ENCODE measurements at places on chromosomes 11 and 22. TPM values are rescaled to one million over a fixed set of nuclear protein-coding genes. Genes with fewer than 3 reads are reported as not detected.

The OR52A1 gene
- not detected for polyA plus RNA-seq

DNA sequence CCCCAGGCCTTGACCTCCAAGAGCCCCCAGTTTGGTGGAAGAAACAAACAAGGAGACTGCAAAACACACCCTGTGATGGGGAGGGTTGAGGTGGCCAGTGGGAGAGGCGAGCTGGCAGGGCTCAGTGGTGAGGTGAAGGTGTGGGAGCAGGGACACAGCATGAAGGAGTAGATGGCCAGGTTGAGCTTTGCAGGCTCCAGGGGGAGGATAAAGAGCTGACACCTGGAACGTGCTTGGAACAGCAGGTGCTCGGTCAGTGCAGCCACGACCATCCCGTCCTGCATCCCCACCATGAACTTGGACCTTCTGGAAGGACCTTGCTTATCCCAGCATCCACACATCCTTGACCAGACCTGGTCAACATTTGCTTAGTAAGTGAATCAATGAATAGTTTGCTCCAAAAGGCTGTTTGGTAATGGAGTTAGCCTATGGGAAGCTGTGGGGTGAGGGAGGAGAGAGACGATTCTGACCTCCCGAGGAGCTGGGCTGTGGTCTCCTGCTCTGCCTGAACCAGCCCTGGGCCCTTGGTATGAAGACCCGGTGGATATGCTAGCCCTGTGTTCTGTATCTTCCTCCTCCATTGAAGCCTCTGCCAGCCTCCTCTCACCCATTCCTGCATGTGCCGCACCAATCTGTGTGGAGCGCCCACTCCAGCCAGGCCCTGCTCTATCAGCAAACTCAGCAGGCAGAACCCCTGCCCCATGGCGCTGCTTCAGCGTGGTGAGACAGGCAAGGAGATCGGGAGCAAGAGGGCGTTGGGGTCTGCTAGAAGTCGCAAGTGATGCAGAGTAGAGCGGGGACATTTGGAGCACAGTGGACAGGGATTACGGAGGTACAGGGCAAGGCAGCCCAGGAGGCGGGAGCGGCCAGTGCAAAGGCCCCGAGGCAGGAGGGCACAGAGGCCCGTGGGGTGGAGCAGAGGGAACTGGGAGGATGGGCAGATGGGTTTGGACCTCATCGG lies 9.9 kb downstream of the LINC01488 start:
- no peaks in the 10 kb centered on the region for H3K36me3 ChIP-seq
- no peak overlapping the region for H3K27ac ChIP-seq
- H3K4me3 ChIP-seq, result no peak overlapping the region
- peaks cover 45% of the 10 kb centered on the region for H3K27me3 ChIP-seq
- no peak for DNase-seq
- no peaks in the 10 kb centered on the region for H3K4me1 ChIP-seq

The RIMBP3B gene
- polyA plus RNA-seq, result 0.18 TPM

DNA sequence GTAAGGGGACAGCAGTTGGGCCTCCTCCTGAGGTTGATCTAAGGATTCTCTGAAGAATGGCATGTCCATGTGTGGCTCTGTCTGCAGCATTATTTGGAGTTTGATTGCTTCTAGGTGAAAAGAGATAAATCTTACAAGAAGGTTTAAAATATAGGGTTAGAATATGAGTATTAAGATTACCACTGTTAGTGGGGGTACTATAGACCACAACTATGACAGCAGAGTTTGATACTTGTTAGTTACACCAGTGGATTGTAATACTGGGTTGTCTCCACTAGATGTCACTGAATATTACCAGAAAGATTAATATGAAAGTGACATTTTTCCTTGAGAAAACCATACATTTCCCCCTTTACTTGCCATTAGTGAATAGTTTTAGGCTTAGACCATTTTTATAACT lies 47.9 kb downstream of the ZNF280B start:
- no peak overlapping the region for H3K4me3 ChIP-seq
- no peaks in the 10 kb centered on the region for H3K36me3 ChIP-seq
- no peak for DNase-seq
- no peaks in the 10 kb centered on the region for H3K27me3 ChIP-seq

DNA sequence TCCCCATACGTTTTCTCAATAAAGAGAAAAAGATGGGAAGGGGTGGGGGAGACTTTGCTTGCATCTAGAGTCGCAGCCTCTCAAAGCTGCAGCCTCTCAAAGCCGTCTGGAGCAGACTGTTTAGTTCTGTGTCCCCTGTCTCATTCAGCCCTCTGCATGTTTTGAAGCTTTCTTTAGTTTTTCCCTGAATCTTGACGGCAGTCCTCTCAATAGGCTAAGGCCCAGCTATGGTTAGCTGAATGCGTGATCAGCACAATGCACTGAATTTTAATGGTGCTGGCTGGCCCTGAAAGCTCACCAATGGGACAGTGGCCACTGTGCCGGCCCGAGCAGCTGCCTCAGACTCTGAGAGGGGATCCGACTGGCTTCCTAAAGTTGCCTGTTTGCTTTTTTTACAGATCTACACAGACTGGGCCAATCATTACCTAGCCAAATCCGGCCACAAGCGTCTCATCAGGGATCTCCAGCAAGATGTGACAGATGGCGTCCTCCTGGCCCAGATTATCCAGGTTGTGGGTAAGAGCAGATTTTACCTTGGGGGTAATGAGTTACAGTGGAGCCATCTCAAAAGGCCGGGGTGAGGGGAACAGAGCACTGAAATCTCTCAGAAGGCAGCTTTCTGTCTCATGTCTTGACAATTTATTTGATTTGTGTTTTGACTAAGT lies 119.6 kb downstream of the NAV2 start:
- H3K27ac ChIP-seq, result no peak overlapping the region
- no peak overlapping the region for H3K4me3 ChIP-seq
- no peak for DNase-seq
- no peaks in the 10 kb centered on the region for H3K4me1 ChIP-seq
- H3K36me3 ChIP-seq, result peaks cover 3% of the 10 kb centered on the region

DNA sequence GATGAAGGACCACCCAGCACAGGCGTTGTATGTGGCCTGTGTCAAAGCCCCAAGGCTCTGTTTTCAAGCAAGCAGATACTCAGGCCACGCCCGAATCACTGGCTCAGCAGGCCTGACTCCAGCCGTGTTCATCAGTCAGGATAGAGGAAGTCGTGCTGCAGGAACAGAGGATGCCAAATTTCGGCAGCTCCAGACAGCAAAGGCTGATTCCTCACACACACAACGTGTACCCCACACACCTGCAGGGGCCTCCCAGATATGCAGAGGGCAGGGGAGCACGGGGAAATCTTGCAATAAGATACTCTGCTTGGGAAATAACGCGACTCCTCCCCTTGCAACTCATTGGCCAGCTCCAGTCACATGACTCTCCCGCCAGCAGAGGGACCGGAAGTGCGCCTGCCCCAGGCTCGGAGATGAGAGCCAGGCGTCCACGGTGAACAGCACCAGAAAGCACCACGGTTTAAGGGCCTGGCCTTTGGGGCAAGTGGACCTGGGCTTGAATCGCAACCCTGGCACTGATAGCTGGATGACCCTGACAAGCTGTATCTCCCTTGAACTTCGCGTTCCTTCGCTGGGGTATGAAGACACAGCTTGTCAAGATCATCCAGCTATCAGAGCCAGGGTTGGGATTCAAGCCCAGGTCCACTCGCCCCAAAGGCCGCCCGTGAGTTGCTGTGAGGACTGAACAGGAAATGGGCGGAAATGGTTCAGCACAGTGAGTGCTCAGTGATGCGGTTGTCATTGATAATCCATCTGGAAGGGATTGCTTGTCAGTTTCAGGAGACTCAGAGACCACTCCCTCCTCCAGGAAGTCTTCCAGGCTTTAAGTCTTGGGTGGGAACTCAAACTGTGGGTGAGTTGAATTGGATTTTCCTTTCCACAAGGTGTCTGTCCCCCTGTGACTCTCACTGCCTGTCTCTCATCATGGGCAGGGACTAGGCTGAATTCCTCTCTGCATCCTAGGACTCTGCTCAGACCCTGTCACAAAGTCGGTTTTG lies 88.5 kb downstream of the MYEOV start:
- no peaks in the 10 kb centered on the region for H3K27me3 ChIP-seq
- H3K4me1 ChIP-seq, result no peaks in the 10 kb centered on the region
- H3K4me3 ChIP-seq, result peak overlapping the region; percentile 16
- H3K27ac ChIP-seq, result no peak overlapping the region
- no peak for DNase-seq

The MAPK8IP2 gene
- polyA plus RNA-seq, result 0.04 TPM

- no peak for DNase-seq
- no peaks in the 10 kb centered on the region for H3K4me1 ChIP-seq
- no peak overlapping the region for H3K27ac ChIP-seq
- H3K27me3 ChIP-seq, result peaks cover 9% of the 10 kb centered on the region
- no peaks in the 10 kb centered on the region for H3K36me3 ChIP-seq
- H3K4me3 ChIP-seq, result no peak overlapping the region
Observed at GRCh38 chr11:113113801-113114704, 152.8 kb downstream of the NCAM1 start.

DNA sequence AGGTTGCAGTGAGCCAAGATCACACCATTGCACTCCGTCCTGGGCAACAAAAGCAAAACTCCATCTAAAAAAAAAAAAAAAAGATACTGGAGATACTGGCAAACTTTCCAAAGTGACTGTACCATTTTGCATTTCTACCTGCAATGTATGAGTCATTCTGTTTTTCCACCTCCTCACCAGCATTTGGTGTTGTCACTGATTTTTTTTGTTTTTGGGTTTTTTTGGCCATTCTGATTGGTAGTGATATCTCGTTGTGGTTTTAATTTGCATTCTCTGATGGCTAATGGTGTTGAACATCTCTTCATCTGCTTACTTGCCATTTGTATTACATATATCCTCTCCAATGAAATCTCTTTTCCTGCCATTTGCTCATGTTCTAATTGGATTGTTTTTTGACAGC lies 12.0 kb upstream of the RBX1 start:
- H3K27ac ChIP-seq, result no peak overlapping the region
- peaks cover 9% of the 10 kb centered on the region for H3K4me1 ChIP-seq
- H3K27me3 ChIP-seq, result no peaks in the 10 kb centered on the region
- DNase-seq, result no peak
- H3K36me3 ChIP-seq, result no peaks in the 10 kb centered on the region

- H3K4me3 ChIP-seq, result no peak overlapping the region
- H3K27ac ChIP-seq, result no peak overlapping the region
- no peaks in the 10 kb centered on the region for H3K36me3 ChIP-seq
- H3K4me1 ChIP-seq, result peaks cover 34% of the 10 kb centered on the region
- no peak for DNase-seq
- H3K27me3 ChIP-seq, result no peaks in the 10 kb centered on the region
Observed at GRCh38 chr22:46042786-46043185, 65.8 kb upstream of the WNT7B start.

DNA sequence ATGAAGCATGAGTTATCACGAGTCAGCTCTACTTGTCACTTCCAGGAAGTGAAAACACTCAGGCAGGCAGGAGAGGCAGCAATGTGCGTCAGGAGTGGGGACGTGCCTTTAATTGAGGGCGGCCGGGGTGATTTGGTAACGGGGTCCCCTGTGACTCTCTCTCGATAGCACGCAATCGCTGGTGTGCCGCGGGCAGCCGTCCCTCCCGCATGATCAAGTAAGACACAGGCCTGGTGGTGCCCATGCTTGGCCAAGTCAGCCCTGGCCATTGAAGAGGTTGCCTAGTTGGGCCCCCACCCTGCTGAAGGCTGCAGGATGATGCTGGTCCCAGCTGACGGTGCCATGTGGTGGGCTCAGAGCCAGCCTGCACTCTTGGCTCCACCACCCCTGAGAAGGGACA lies 29.7 kb downstream of the CACNG2 start:
- H3K27ac ChIP-seq, result no peak overlapping the region
- peaks cover 21% of the 10 kb centered on the region for H3K27me3 ChIP-seq

DNA sequence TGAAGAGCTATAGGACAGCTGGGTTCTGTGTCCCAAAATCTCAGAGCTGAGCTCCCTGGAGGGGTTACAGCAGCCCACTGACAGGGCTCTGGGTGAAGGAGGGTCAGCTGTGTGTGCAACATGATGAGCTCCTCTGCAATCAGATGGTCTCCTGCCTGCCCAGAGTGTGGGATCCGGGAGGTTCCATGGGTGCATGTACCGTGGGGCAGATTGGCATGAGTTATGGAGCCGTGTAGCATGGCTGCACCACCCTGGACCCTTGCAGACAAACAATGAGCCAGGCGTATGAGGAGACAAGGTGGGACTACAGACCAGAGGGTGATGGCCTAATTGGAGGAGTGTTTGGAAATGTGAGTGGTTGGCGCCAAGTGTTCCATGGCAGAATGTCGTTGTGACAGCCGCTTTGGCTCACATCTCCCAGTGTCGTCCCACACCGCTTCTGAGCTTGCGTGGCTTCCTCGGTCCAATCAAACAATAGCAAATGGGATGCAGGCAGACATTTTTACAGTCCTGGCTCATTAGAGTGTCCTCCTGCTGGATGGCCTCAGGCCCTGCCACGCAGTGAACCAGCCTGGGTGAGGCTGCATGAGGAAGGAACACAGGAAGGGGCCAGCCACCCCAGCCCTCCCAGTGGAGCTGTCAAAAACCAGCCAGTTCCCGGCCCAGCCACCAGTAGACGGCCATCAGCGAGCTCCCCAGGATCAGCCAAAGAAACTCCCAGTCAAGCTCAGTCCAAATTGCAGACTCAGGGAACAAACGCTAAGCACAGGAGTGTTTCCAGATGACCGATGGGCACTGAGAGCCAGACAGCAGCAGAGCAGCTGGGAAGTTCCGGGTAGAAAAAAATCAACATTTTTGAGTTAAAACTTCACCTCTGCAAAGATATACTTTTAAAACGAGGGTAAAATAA lies 1066.9 kb downstream of the BRD1 start:
- H3K4me3 ChIP-seq, result no peak overlapping the region
- H3K36me3 ChIP-seq, result no peaks in the 10 kb centered on the region
- no peak overlapping the region for H3K27ac ChIP-seq
- no peaks in the 10 kb centered on the region for H3K4me1 ChIP-seq

The TBX10 gene
- polyA plus RNA-seq, result not detected

The CRELD2 gene
- 30.4 TPM for polyA plus RNA-seq

DNA sequence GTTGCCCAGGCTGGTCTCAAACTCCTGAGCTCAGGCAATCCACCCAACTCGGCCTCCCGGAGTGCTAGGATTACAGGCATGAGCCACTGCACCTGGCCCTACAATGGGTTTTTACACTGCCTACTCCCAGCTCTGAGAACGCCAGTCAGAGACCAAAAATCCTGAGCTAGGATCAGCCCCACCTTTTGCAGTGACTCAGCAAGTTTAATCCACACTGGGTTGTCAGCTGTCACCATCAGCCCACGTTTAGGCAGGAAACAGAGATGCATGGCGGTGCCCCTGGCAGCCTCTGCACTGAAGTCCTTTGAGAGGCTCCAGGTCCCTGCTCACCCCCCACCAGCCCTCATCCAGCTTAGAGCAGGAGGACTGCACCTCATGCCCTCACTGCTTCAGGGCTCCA lies 117.6 kb downstream of the ARHGAP8 start:
- no peaks in the 10 kb centered on the region for H3K4me1 ChIP-seq
- H3K27me3 ChIP-seq, result peaks cover 8% of the 10 kb centered on the region
- DNase-seq, result no peak

DNA sequence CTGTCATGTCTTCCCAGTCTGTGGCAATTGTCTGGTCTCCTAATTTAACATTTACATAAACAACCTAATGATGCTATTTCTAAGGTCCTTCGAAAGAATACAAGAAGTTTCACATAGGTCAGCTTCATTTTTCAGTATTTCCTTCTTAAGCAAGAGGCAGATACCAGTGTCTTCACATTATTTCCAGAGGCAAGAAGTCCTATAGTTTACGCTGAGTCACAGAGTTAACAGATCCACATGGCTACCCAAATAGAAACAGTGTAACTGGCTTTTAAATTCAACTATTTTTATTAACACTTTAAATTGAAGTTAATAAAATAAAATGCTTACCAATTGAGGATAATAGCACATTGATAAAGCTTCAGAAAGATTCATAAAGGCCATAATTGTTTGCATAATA lies 10.9 kb downstream of the PRRG4 start:
- no peak for DNase-seq
- H3K4me1 ChIP-seq, result no peaks in the 10 kb centered on the region
- no peaks in the 10 kb centered on the region for H3K36me3 ChIP-seq
- no peaks in the 10 kb centered on the region for H3K27me3 ChIP-seq
- H3K4me3 ChIP-seq, result no peak overlapping the region
